Caco-2 (cell line): ENCODE measurements at places on chromosomes 5 and 9. TPM values are rescaled to one million over a fixed set of nuclear protein-coding genes. Genes with fewer than 3 reads are reported as not detected.

The TEX48 gene
- total RNA-seq: not detected in 2 replicates

The IFNA13 gene
- total RNA-seq: not detected in 2 replicates

The OBP2B gene
- total RNA-seq: not detected in 2 replicates

The CORO2A gene
- total RNA-seq: 18.9 and 20.0 TPM in 2 replicates

The KLHL3 gene
- 3.5 TPM in 2 replicates for total RNA-seq

The CD180 gene
- total RNA-seq: not detected in 2 replicates

The TMEM232 gene
- 0.34 and 0.91 TPM in 2 replicates for total RNA-seq

The OR1Q1 gene
- total RNA-seq: not detected in 2 replicates

The CCNJL gene
- 16.5 and 17.4 TPM in 2 replicates for total RNA-seq

The FCHO2 gene
- 20.6 and 22.9 TPM in 2 replicates for total RNA-seq

The HRCT1 gene
- not detected in 2 replicates for total RNA-seq

The ARHGEF28 gene
- 4.6 and 7.5 TPM in 2 replicates for total RNA-seq

The BTNL9 gene
- 8.4 and 10.0 TPM in 2 replicates for total RNA-seq

The FOXD1 gene
- 2.8 and 3.1 TPM in 2 replicates for total RNA-seq

The NTNG2 gene
- total RNA-seq: not detected in 2 replicates

The PCDHGA6 gene
- 0.49 and 0.79 TPM in 2 replicates for total RNA-seq

The SPAG8 gene
- 0.19 and 0.29 TPM in 2 replicates for total RNA-seq

The ABO gene
- total RNA-seq: not detected in 2 replicates

The F12 gene
- 13.3 and 14.0 TPM in 2 replicates for total RNA-seq

The SPATA31E1 gene
- total RNA-seq: not detected in 2 replicates
